Effector CD8-positive, alpha-beta T cell (primary cell): ENCODE measurements at places on chromosomes 12 and 14.

- no peak for DNase-seq
These were observed 147.3 kb downstream of the ADGRD1 start for GRCh38 chr12:131101006-131101405.

DNA sequence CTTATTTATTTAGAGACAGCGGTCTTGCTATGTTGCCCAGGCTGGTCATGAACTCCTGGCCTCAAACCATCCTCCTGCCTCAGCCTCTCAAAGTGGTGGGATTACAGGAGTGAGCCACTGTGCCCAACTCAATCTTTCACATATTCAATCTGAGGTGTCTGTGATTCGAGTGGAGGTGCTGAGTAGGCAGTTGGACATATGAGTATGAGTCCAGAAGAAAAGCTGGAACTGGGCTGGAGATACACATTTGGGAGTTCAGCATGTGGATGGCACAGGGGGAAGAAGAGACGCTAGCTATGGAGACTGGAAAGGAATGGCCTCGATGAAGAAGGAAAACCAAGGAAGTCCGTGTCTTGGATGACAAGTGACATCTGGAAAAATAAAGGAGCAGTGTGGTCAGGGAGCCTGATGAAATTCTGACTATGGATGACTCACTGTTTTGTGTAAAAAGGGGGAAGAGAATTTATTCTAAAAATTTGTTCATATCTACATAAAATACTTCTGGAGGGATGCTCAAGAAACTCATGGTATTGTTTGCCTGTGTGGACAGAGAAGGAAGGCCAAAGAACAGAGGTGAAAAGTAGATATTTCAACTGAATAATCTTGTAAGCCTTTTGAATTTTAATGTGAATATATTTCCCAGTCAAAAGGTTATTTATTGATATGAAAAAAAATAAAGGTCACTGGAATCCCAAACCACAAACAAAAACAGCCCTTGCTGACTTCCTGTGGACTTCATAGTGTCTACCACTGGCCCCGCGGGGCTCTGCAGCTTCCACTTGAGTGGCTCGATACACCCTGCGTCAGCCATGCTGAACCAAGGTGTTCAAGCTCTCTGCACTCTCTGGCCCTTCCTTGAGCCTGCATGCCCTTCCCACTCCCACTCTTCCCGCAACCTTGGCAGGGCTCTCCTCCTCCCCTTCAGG lies 8.9 kb upstream of the LTA4H start:
- DNase-seq = no peak

GRCh38 chr14:36176524-36176923 lies at the start of gene PTCSC3:
Gene PTCSC3 (minus strand): TSS chr14:36176722.
- DNase-seq = no peak

GRCh38 chr12:118777504-118777903 lies 203.8 kb upstream of the SRRM4 start:
- DNase-seq = no peak

- no peak for DNase-seq
These were observed 41.5 kb downstream of the PITPNM2 start for GRCh38 chr12:123109319-123109772.

GRCh38 chr12:63845726-63846125 lies 1.2 kb downstream of the SRGAP1 start:
- DNase-seq = no peak

- DNase-seq = no peak
These were observed 9.6 kb upstream of the HSPB8 start for GRCh38 chr12:119169150-119169549.

GRCh38 chr14:103008768-103009357 lies 48.5 kb downstream of the CDC42BPB start:
- DNase-seq = no peak

DNA sequence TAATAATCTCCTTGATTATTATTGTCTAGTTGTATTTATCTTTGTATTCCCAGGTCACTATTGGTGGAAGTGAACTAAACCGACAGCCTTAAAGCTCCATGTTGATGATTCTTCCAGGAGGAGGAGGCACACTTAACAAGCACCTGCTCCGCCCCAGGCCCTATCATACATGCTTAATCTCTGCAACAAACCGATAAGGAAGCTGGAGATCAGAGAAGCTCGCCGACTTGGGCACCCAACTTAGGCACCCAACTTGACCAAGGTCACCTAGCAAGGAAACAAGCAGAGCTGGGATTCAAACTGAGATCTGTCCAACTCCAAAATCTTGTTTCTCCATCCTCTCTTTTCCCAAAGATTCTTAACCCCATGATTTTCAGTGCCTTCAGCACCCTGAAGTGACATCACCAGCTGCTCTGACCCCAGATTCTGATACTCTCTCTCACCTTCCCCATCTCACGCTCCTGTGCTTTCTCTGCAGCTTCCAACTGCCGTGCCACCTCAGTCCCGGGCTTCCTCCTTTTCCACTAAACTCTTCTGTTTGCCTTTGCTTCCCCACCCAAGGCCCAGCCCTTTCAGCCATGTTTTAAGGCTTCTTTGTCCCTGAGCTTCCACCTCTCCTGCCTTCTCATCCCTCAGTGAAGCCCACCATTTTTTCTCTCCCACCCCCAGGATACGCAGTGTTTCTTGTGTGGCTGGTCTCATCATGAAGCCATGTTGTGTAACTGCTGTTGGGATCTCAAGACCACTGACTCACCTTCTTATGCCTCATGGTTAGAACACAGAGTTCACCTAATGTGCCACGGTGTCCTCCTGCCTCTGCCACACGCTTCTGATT lies 6.6 kb upstream of the KRT18 start:
- no peak for DNase-seq

DNA sequence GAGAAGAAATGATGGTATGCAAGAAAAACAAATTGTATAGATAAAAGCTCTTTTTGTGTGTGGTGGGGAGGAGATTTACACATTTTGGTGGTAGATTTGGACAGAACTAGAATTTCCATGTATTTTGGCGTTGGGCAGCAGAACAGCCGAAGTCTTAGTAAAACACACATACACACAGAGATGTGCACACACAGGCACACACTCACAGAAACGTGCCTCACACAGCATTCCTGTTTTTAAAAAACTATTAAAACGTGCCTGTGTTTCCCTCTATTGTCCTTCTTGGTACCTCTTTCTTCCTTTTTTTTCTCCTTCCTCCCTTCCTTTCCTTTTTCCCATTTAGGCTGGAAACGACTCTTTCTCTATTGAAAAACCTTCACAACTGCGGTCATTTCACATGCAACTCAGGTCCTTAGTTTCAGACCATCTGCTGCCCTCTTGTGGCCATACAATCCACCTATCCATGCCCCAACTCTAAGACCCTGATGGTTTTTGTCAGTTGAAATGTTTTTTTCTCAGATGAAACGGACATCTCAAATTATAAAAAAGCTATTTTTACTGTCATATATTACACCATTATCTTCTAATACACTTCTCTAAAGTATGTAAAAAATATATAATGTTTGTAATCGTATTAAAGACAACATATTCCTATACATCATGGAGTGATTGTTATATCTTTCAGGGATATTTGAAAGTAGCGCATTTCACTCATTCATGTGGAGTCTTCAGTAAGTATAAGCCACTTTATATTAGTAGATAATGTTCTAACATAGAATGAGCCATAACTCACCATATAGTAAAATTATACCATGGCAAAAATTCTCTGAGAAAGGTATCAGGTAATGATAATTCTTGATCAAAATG lies 386.7 kb upstream of the NOVA1 start:
- DNase-seq = no peak
